ENCODE measurements at places on chromosomes 5 and 9. TPM values are rescaled to one million over a fixed set of nuclear protein-coding genes. Genes with fewer than 3 reads are reported as not detected.

DNA sequence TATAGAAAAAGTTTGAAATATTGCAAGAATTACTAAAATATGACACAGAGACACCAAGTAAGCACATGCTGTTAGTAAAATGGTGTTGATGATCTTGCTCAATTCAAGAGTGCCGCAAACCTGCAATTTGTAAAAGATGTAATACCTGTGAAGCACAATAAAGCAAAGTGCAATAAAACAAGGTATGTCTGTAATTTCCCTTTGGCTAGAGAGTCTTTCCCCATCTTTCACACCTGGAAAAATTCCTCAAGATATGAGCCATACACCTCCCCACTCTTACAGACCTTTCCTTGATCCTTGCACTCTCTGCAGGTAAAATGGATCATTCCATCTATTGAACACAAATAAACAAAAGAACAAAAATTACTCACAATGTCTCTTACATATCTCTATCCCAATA, 597.8 kb downstream of the EFNA5 start:
- DNase-seq = no peak

The ATP10B gene
- total RNA-seq = 1.4 TPM

- no peak for DNase-seq
These were observed 9.6 kb upstream of the CCDC171 start for GRCh38 chr9:15543047-15543813.

DNA sequence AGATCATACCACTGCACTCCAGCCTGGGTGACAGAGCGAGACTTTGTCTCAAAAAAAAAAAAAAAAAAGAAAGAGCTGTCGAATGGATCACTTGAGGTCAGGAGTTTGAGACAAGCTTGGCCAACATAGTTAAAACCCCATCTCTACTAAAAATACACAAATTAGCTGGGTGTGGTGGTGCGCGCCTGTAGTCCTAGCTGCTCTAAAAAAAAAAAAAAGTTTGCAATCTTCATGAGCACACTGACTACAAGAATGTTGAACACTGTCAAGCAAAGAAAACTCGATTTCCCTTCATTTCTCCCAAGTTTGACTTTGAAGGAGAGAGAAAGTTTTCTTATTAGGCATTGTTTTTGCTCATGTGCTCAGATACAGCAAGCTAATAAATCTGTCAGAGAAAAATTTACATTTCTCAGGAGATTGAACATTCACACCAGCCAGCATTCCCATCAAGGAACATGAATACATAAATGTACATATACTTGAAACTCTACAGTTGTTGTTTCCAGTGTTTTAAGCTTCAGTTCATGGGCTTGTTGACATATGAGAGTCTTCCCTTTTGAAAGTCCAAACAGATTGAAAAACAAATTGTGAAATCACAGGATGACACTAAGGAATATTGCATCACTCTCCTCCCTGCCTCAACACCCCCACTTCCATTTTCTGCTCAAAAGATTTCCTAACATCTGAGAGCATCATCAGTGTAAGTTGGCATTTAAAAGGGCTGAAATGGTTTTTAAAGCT, 81.8 kb downstream of the ARRDC3 start:
- no peak for DNase-seq

- no peak for DNase-seq
These were observed 88.3 kb upstream of the PRDM9 start for GRCh38 chr5:23419115-23419514.

GRCh38 chr9:137266585-137267453, 10.7 kb upstream of the TOR4A start:
- no peak for DNase-seq

DNA sequence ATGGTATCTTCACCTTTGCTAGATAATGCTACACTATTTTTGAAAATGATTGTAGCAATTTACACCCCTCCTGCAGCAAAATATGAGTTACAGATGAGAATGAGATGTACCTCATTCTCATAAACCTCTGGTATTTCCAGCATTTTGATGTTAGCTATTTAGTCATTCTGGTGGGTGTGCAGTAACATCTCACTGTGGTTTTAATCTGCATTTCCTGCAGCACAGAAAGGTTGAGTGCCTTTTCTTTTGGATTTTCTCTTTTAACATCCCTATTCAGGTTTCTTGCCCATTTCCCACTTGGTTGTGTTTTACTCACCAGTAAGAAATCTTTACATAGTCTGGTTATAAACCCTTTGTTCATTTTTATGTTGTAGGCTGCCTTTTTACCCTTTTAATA, 206.2 kb downstream of the NR3C1 start:
- DNase-seq = no peak

- no peak for DNase-seq
These were observed 94.1 kb downstream of the DENND1A start for GRCh38 chr9:123835821-123836220.

The ZNF883 gene
- total RNA-seq = 1.4 TPM

DNA sequence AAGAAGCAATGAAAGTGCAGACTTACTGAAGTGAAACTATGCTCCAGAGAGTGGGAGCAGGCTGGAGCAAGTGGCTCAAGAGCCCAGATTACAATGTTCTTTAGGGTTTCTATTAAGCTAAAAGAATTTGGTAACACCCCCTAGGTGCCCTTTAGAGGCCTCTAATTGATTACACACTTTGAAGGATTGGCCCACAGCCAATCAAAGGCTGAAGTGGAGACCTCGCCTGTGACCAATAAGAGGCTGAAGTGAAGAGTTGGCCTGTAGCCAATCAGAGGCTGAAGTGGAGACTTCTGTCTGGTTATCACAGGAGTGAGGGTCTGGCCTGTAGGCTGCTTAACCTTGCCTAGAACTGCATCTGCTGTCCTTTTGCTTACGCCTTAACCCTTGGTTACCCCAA, 46.7 kb upstream of the SPATA31C2 start:
- no peak for DNase-seq

The LAMC3 gene
- total RNA-seq = under 0.01 TPM

DNA sequence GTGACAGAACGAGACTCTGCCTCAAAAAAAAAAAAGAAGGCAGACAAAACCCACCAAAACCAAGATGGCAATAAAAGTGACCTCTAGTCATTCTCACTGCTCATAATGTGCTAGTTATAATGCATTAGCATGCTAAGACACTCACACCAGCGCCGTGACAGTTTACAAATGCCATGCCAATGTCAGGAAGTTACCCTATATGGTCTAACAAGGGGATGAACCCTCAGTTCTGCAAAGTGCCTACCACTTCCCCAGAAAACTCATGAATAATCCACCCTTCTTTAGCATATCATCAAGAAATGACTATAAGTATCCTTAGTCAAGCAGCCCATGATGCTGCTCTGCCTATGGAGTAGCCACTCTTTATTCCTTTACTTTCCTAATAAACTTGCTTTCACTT, 4.7 kb upstream of the BICD2 start:
- no peak for DNase-seq

GRCh38 chr5:77623203-77623740, 15.2 kb downstream of the OTP start:
- DNase-seq = no peak

GRCh38 chr5:116536316-116537083, 38.1 kb downstream of the SEMA6A start:
- DNase-seq = no peak

DNA sequence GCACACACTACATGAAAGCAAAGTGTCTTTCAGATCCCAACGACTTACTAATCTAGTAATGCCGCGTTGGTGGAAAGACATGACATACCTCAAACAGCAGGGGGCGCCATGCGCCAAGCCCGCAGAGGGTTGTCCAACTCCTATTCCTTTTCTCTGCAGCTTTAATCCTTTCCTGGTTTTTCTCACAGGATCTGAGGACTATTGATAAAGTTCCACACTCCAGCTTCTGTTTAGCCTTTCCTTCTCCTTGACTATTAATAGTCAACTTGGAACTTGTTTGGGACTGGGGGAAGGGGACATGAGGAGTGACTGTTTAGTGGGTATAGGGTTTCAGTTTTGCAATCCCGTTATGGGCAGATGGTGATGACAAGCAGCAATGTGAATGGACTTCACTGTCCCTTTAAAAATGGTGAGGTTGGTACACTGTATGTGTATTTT, 62.9 kb downstream of the OTULIN start:
- DNase-seq = peak; percentile 86

Data from sigmoid colon (tissue), 7 donors.